ENCODE measurements at places on chromosomes 4 and X.

DNA sequence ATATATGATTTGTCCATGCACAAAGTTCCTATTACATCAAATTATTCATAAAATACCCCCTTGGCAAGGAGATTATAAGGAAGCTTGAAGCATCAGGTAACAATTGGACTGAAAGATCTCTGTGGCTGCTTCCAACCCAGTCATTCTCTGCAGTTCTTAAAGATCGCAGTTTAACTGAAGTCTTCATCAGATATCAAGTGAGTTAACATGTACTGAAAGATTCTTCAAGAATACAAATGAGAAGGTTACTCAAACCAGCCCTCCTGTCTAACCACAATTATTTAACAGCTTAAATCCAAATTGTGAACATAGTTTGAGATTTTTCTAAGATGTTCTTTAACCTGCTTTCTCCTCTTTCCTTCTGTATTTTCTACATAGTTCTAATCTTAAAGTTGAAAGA is 56.1 kb downstream of the SLC10A7 start:
- no peak for DNase-seq

DNA sequence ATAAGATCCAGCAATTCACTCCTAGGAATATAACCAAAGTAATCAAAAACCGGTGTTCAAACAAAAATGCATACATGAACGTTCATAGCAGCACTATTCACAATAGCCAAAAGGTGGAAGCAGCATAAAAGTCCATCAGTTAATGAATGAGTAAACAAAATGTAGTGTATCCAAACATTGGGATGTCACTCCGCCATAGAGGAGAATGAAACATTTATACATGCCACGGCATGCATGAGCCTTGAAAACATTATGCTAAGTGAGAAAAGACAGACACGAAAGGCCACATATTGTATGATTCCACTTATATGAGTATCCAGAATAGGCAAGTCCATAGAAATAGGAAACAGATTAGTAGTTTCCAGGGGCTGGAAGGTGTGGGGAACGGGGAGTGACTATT is 11.0 kb upstream of the PDLIM3 start:
- DNase-seq: no peak

DNA sequence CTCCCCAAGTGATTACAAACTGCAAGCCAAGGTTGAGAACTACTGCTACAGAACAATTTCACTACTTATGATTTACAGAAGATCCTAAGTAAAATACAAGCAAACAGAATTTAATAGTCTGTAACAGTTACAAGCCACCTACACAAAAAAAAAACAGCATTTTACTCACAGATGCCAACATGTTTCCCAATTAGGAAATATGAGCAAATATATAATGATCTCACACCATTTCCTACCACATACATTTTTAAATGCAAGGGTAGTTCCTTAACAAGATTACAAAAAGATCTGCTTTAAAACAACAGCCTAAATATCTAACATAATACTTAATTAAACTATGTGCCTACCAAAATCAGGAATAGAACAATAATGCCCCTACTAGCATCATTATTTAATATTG is 63.4 kb downstream of the EFHC2 start:
- DNase-seq: no peak

DNA sequence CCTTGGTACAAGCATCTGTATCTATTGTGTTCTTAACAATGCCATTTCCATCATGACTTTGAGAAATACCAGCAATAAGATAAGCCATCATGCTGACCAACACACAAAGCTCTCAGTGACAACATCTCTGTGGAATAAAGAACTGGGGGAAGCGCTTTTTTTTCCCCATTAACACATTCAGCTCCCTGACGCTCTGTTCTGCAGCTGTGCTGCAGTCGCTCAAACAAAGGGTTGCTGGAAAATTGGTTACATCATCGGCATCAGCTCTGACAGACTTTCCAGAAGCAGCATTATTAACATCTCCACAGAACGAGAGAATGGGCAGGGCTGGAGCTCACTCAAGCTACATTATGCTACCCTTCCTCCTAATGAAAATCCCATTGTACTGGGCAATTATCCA is 39.9 kb downstream of the DCX start:
- DNase-seq: no peak

DNA sequence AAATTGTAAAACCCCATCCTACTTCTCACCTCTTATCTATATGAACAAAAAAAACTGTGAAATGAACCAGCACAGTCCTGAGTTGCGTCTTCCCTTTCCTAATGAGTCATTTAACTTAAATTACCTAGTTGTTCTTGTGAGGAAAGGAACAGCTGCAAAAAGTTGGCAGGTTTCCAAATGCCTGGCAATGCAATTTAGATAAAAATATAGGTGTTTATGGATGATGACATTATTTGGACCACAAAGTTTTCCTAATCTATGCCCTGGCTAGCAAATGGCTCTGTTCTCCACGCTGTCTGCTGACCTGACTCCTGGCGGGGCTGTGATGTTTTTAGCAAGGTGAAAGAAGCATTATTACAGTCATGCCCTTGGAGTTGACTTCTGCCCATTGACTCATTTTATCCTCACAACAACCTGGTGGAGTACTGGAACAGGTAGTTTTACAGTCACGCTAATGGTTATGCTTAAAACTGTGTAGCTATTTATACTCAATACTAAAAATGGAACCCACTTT is 29.8 kb upstream of the RELL1 start:
- no peak for DNase-seq

Data from activated naive CD8-positive, alpha-beta T cell treated with anti-CD3 and anti-CD28 coated beads, Interleukin-2, amount 50 U/mL, for 16 hours (primary cell).